Activated T-cell treated with anti-CD3 and anti-CD28 coated beads for 1 hour (primary cell): ENCODE measurements at places on chromosomes 12 and 14.

DNA sequence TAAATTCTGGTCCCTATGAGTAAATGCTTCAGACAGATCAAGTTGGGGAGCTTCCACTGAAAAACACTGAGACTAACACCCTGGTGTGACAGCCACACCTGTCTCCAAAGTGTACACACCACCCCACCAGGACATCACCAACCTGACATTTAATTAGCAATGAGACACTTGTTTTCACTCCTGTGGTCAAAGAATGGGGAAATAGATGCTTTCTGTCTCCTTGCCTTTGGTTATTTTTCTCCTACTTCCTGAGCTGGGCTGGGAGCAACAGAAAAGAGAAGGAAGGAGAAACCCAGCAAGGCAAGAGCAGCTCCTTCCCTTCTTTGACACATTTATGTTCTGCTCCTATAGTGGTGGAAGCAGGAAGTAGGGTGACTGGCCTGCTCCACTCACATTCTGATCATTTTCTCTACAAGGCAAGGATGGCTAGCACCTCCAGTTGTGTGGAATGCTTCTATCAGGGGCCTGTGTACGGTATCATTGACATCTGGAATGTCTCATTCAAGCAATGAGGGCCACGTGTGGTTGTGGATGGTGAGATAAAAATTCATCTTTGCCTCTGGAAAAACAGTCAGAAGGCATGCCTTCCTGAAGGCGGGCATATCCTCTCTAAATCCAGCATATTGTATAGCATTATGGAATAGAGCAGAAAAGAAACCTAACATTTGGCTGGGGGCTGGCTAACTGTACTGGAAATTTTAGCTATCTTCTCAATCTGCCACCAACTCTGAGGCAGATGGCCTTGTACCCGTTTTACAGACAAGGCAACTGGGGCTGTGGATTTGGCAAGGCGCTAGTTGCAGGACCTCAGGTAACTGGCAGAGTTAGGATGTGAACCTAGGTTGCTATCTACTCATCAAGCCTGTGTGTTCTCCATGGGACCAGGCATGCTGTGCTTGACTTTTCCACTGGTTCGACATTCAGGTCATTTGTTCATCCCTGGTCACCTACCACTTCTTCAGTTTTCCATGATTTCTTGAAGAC is 24.8 kb upstream of the LGALS3 start:
- DNase-seq: no peak

- no peak for DNase-seq
Measured at GRCh38 chr12:118102070-118102469, 1.7 kb downstream of the VSIG10 start.

DNA sequence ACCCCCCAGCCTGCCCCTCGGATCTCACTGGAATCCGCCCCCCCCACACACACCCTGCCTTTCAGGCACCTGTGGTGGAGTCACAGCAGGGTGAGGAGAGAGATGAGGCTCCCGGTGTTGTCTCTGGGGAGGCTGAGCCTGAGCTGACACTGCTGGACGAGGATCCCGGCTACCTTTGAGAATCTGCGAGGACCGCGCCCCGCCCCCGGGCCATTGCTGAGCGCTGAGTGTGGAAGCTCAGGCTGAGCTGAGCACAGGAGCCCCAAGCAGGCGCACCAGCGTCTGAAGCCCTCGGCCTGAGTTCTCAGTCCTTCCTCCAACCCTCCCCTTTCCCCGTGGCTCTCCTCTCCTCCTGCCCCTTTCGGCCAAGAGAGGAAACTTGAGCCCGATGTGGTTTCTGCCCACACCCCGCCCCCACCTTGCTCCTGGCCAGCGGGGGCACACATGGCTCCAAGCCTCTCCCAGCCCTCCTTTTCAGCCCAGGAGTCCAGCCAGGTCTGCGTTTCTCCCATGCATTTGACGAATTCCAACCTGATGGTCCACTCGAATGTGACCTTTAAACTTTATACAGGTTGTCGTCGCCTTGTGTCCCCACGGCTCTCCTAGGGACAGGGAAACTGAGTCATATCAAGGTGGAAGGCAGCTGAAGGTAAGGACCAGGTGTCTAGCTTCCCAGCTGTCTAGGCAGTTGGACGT is at the start of gene NFE2:
Gene NFE2, minus strand, starts transcription at position 284 of the 696 bp plus-strand sequence. CDS start 5,767 bp downstream, outside the sequence.
- peak; percentile 17 for DNase-seq

- DNase-seq: no peak
Measured at GRCh38 chr14:22047115-22047514, 373.5 kb upstream of the OR4E1 start.

DNA sequence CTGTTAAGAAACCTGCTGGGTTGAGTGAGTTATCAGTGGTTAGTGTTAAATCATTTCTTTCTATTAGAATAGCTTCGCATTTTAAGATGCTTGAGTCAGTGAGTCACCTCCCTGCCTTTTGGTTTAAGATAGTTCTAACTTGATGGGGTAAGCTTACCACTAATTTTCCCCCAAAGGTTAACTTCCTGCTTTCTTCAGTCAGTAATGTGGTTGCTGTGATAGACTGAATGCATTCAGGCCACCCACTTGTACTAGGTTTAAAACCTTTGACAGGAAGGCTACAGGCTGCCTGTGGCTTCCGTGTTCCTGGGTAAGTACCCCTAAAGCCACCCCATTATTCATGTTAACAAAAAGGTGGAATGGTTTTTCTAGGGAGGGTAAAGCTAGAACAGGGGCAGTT is 25.3 kb downstream of the CLEC2A start:
- no peak for DNase-seq

DNA sequence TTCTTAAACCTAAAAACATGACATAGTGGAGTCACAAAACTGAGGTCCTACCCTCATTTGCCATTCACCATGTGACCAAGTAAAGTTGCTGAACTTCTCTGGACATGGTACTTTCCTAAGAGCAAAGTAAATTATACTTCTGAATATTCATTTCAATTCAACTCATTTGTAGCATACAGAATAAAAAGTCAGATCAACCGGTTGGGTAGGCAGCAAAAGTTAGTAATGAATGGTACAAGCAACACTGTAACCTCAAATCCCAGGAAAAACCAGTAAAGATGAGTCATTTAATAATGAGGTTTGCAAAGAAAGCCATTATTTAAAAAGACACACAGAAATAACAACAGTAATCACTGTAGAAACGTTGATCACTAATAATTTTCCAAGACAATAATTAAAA is 8.7 kb downstream of the POLE2 start:
- DNase-seq: no peak

DNA sequence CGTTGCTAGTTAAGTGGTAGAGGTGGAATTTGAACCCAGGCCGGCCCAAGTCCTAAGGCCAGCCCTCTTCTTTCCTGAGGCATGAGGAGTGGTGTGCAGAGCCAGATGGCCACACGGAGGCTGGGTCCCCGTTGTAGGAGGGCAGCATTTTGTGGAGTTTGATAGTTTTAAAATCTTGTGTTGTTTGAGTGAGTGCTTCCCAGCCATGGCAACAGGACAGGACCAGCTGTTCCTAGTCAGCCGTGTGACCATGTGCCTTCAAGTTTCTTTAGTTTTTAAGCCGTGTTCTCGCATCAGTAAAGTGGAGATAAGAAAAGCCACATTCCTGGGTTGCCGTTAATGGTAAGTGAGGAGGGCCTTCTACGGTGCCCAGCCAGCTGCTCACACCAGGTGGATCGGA is 44.4 kb downstream of the UBE3B start:
- no peak for DNase-seq
